Endothelial cell (in vitro differentiated cells): ENCODE measurements at places on chromosomes 6 and 20.

DNA sequence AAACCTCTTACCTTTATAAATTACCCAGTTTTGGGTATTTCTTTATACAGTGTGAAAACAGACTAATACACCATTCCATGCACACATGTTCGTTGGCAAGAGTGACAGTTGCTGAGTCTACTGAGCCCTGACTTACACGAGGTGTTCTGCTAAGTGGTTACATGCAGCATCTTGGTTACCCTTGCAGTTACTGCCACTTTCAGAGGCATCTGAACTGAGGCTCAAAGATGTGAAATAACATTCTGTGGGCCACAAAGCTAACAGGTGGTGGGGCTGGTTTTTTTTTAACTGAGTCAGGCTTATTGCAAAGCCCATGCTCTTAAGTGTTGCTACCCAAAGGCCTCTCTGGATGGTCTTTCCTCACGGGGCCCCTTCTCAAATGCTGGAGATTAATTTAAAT is 54.4 kb upstream of the GTSF1L start:
- DNase-seq: no peak

DNA sequence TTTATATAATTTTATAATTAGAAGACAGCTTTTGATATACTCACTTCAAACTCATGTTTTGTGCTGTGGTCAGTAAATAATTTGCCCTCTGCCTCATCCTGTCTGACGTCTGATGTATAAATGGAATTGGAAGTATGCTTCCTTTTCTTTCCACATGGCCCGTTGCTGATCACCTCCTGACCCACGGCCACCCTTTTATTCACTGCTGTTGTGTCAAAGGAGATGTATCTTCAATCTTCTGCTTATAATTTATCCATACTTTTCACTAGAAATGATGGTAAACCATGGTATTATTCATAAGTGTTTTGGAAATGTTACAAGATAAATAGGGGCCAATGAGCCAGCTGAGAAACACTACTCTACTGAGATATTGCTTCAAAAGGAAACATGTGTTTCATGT is 841.8 kb downstream of the PHF3 start:
- DNase-seq: no peak

- DNase-seq: no peak
Observed at GRCh38 chr6:159959165-159959975, 9.5 kb upstream of the IGF2R start.

- no peak for DNase-seq
Observed at GRCh38 chr6:626236-626635, 30.7 kb downstream of the HUS1B start.

GRCh38 chr6:33410711-33411631 is at the start of gene PHF1:
PHF1 (plus strand) TSS chr6:33411014; CDS start chr6:33412264, 1,250 bp downstream.
- DNase-seq: peak; percentile 64

- peak; percentile 76 for DNase-seq
Observed at GRCh38 chr6:37705239-37706051, 7.8 kb upstream of the MDGA1 start.

GRCh38 chr6:14770040-14770439 is 475.8 kb upstream of the JARID2 start:
- DNase-seq: no peak

GRCh38 chr6:155333414-155333813 is 19.1 kb upstream of the TFB1M start:
- DNase-seq: no peak

DNA sequence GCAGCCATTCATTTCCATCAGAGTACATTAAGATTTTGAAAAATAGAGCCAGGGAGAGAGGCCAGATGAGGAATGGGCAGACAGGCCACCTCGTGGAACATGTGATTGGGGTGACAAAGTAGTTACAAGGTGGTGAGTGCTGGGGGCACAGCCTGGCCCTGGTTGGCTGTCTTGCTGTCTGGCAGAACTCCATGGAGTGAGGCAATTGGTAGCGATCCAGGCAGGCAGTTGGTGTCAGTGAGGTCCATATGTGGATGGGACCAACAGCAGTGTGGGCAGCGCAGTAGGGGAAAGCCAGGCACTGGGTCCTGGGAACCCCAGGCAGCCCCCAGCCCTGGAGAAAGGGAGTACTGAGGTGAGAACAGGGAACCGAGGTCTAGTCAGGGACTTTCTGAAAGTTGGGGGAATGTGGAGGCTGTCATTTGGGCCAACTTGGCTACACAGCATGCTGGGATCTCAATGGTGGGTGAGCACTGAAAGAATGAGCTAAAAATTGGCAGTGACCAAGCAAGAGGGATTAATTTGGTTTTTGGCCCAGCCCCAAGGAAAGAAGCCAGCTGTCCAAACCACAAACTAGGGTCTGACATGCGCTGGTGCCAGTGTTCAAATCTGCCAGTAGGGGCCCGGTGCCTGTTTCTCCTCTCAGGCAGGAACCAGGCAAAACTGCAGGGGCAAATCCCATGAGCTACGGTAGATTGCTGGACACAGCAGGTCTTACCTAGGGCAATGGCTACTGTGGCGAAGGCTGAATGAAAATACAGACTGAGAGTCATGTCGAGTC is 61.4 kb upstream of the E2F3 start:
- DNase-seq: no peak

- DNase-seq: no peak
Observed at GRCh38 chr20:58693226-58694006, 816 bp downstream of the NPEPL1 start.

DNA sequence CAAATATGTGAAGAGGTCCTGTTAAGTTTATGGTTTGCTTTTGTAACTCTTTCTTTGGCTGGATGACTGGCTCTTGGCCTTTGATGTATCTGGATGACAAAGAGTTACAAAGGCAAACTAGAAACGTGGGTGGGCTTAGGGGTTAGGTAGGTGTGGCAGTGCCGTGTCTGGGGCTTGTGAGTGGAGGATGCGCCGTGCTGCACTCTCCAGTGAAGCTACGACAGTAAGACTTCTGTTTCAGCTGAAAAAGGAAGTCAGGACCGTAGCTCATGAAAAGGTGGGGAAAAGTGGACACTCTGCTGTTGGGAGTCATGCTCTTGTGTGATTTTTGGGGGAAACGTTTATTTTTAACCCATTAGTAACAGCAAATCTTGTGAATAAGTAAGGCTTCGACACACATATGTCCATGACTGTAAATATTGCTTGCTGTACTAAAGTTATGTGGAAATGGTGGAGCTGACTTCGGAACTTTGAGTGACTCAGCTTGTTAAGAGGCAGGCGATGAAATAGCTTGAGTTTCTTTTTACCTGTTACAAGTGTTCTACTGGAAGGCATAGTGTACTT is 45.6 kb downstream of the DUSP22 start:
- DNase-seq: no peak

- no peak for DNase-seq
Observed at GRCh38 chr6:41428996-41429421, 93.6 kb downstream of the NCR2 start.

- peak; percentile 83 for DNase-seq
Observed at GRCh38 chr20:50115591-50116367, 2.8 kb upstream of the UBE2V1 start.

GRCh38 chr6:39063526-39063925 is 14.9 kb downstream of the GLP1R start:
- DNase-seq: no peak

- DNase-seq: no peak
Observed at GRCh38 chr6:34052071-34052825, 93.6 kb downstream of the GRM4 start.

GRCh38 chr6:135269481-135269891 is 88.4 kb downstream of the MYB start:
- DNase-seq: no peak

GRCh38 chr20:54167909-54168872 is 5.6 kb downstream of the CYP24A1 start:
- no peak for DNase-seq

DNA sequence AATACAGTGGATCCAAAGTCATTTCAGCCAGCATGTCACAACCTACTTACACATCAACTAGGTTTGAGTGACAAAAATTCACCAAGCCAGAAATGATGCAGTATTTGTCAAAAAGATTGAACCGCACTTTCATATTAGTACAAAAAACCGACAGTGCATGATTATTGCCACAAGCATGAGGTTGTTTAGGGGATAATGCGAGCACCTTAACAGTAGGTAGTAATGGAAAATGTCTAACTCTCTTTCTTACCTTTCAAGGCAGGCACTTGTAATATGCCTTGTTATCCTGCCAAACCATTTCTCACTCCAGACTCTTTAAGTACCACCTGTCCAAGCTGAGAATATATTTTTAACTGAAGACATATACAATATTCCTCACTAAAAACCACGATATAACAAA is 270.3 kb upstream of the THEMIS start:
- no peak for DNase-seq

DNA sequence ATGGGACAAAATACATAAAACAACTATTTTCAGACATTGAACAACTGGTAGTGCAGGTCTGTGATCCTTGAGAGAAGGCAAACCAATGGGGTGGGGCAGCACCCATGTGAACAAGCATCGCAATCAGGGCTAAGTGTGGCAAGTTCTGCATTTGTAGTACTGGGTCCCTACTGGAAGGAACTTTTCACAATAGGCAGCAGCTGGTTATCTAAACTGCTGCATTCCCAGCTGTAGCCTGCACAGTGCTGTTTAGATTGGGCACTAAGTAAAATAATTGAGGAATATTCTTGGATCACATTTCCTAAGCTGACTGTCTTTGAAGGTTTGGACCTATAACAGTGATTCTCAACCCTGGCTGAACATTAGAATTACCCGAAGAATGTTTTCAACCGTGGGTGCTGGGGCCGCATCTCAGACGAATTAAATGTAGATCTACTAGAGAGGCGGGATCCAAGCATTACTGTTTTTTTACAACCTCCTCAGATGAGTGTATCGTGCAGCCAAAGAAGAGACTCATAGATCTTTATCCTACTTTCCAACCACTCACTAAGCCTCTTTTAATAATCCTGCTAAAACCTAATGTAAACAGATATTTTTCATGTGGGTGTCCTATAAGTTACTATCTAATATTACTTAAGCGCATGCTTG is 12.4 kb upstream of the MAP3K4 start:
- no peak for DNase-seq

GRCh38 chr6:157839606-157840005 is 16.6 kb downstream of the SNX9 start:
- DNase-seq: no peak

DNA sequence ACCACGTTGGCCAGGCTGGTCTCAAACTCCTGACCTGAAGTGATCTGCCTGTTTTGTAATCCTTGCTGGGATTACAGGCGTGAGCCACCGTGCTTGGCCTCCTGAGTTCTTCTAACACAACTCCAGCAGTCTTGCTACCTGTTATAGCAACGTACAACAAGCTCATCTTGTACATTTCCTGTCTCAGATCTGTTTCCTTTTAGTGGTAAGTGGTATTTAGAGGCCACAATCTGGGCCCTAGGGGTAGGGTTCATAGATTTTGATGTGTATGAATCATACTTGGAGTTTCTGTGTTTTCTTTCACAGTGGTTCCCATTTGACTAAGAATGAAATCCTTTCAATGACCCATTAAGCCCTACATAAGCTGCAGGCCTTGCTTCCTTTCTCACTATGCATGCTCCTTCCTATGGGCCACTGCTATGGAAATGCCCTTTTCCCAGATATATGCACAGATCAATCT is 27.1 kb upstream of the SYNCRIP start:
- DNase-seq: no peak

DNA sequence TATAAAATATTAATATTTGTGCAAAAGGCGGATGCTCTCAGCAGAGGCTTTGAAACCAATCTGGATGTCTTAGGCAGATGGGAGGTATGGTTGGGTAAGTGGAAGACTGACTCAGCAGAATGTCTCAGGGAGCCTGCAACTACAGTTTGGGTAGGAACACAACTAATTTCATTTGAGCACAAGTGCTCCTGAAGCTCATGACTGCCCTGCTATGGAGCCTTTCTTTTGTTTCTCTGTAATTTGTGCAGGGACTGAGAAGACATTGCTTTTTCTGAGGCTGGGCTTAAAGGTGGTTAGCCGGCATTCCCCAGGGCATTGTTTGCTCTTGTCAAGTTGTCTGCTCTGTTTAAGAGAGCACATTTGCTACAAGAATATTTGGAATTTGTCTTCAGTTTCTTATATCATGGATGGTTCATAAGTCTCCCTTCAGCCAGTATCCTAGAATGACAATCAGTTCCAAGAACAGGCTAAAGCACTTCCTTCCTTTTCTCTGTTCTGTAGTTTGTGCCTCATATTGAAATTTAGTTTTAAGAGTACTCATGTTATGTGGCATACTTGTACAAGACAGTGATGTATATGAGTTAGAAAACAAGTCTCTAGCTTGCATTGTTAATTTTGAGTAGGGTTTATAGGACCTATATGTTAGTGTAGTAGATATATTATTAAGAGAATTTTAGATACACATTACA is 208.3 kb downstream of the ZFAND3 start:
- DNase-seq: no peak

DNA sequence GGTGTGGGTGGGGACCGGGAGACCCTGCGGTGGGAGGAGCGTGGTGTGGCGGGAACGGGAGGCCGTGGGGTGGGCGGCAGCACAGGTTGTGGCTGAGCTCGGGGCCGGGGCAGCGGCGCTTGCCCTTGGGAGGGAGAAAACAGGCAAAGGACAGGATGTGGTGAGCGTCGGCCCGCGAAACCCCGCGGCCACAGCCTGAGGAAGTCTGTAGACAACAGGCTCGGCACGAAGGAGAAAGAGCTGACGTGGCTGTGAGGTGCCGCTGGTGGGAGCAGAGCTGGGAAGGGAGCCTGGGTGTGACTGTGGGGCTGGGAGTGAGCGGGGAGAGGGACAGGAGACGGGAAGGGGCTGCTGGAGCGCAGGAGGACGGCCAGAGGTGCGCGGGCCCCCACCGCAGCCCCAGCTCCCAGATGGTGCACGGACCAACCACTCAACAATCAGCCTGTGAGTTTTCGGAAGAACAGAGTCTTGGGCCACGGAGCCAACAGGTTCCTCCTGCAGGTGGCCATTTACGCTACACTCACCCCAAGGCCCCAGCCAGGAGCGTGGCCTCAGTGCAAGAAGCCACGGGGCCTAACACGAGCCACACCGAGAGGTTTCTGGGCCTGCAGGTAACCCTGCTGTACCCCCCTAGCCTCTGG is 202.8 kb downstream of the DLL1 start:
- peak; percentile 24 for DNase-seq

DNA sequence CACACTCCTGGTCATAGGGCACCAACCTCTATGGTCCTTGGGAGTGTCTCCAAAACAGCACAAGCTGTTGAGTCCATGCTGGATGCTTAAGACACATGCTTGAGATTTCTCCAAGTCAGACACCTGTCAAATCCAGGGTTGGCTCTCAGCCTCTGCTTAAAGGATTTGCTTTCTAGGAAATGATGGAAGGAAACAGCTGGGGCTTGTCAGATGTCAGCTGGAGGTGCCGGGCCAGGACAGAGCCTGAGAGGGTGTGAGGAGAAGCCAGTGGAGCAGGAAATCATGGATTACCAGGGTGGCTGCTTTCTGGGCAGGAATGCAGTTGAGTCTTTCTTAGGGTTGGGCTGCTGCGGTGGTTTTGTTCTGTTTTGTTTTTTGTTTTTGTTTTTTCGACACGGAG is 83.0 kb upstream of the FAM184A start:
- no peak for DNase-seq

- DNase-seq: no peak
Observed at GRCh38 chr6:11012976-11013720, 31.0 kb downstream of the ELOVL2 start.
